ENCODE measurements at places on chromosomes 2 and 18.

DNA sequence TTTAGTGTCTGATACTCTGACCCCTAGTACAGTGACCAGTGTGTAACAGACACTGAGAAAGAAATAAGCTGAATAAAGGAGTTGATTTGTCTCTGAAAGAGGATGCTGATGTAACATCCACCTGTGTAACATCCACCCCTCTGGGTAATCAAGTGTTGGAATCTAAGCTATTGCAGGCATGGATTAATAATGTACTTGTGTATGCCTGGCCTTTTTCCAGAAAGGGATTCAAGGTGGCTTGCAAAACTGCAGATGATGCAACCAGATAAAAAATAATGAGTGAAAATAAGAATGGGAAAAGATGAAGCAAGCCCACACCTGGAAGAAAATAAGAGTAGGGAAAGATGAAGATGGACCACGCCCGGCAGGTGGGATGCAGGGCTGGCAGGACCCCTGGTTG lies 48.2 kb upstream of the FOXI3 start:
- DNase-seq = no peak

GRCh38 chr18:55968550-55968949 lies 380.6 kb upstream of the TCF4 start:
- no peak for DNase-seq

DNA sequence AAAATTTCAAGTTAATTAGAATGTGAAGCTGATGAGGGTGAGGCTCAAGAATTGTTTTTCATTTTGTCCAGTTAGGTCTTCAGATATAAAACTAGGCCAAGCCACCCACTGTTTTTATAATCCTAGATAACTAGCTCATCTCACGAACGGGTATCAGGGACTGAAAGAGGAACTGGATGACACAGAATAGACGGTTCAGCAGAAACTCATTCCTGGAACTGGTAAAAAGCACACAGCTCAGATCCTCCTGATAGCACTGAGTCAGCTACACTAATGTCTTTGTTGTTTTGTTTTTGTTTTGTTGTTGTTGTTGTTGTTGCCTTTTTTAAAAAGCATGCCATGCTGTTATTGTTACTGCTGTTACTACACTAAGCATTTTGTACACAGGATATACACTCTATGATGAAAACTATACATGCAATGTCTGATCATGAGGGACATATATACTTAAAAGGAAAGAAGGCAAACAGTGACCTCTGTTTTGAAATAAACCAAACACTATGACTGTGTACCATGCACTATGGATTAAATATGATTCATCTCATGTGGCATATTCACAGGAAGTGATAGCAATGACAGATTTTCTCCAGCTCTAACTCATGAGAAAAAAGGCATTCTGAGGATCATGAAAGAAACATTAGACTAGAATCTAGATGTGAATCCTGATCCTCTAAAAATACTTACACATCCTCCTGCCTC lies 437.6 kb downstream of the NCKAP5 start:
- DNase-seq = no peak

DNA sequence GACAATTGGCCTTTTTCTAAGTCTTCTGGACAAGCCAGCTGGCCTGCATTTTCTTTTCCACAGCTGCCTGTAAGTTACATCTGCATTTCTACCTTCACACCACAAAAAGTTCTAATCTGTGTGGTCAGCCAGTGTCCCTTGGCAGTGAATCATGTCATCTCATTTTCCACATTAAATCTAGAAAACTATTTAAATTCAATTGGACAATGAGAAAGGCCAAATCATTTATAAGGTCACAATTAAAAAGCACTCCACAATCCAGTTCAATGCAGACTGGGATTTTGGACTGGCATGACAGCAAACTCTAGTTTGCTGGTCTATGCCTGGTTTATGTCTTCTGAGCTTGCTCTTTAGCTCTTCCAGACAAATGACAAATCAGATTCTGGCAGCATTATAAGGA lies 494.2 kb upstream of the SPHKAP start:
- DNase-seq = no peak

GRCh38 chr2:191676790-191677645 lies 918 bp upstream of the NABP1 start:
- peak; percentile 70 for DNase-seq

GRCh38 chr18:25799231-25799630 lies 291.2 kb downstream of the SS18 start:
- DNase-seq = no peak

DNA sequence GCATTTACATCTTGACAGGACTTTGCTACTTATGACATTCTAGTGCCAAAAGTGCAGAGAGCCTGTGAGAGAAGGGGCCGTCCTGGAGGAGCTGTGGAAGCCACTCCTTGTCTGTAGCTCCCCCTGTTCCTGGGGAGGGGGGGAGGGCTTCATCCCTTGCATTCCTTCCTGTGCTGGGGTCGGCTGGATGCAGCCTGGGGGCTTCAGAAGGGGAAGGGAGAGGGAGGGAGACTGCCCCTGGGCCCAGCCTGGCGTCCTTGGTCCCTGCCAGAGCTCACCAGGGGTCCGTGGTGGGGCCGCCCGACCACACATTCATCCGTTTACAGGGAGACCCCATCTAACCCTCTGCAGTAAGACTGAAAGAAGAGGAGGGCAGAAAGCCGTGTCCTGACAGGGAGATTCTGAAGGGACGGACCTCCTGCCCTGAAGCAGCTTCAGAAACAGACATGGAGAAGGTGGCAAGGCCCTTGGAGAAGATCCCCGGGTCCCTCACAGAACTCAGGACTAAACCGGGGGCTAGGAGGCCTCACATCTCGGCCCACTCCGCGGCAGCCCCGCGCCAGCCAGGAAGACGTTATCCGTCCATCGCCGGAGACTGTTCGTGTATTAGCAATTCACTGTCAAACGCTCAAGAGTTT lies 258.3 kb upstream of the SALL3 start:
- DNase-seq = no peak

GRCh38 chr2:36693825-36694224 lies 2.7 kb upstream of the VIT start:
- no peak for DNase-seq

DNA sequence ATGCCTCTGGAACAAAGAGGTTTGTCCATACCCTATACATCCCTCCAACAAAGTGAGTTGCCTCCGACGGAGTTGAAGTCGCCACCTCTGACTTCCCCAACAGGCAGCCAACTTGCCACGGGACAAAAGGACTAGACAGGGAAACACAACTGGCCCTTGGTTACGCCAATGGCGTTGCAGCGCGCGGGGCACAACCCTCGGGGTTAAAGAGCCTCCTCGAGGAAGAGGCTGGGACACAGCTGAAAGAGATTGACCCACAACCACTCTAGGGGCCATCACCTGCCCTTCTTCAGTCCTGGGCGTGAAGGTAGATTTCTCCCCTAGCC lies 545 bp downstream of the GTF3C2 start:
- no peak for DNase-seq
